ENCODE measurements at places on chromosomes 4 and X.
A peak's percentile ranks its signal among the peaks of the same experiment; 100 is the strongest.

DNA sequence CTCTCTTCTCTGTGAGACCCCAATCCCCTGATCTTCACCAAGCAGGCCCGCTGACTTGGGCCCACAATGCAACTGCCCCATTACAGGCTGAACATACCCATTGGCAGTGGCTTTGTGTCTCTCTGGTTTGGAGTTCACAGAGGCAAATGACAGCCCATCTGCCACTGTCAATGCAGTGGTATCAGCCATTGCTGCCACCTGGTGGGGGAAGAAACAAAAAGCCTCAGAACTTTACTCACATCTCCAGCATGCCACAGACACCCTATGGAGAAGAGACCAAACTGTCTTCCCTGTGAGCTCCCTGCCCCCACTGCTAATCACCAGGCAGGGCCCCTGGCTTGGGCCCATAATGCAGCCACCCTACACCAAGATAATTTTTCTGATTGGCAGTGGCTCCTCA is 729.3 kb upstream of the ACTRT1 start:
- peak; percentile 17 for DNase-seq

GRCh38 chrX:49912861-49913260 is 9.5 kb upstream of the CLCN5 start:
- no peak for DNase-seq

DNA sequence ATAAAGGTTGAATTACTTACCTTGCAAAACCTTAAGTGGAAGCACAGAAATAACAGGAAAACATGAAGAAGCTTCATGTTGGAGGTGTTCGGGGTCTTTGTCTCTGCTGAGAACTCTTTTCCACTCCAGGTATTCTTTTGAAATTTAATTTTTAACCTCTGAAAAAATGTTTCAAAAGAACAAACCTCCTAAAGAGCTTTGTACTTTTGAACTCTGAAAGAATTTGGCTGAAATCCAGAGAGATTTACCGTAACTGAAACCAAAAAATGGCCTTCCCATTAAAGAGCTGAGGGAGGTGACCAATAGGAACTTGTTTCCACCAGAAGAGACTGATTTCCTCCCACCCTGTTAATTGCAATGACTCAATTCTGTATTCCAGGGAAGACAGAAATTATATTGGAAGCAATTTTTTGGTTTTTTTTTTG is at the start of gene CFI:
TSS of gene CFI (minus strand) at position 105 of the 425 bp plus-strand sequence. CDS start at position 77, 28 bp downstream.
- no peak for DNase-seq

DNA sequence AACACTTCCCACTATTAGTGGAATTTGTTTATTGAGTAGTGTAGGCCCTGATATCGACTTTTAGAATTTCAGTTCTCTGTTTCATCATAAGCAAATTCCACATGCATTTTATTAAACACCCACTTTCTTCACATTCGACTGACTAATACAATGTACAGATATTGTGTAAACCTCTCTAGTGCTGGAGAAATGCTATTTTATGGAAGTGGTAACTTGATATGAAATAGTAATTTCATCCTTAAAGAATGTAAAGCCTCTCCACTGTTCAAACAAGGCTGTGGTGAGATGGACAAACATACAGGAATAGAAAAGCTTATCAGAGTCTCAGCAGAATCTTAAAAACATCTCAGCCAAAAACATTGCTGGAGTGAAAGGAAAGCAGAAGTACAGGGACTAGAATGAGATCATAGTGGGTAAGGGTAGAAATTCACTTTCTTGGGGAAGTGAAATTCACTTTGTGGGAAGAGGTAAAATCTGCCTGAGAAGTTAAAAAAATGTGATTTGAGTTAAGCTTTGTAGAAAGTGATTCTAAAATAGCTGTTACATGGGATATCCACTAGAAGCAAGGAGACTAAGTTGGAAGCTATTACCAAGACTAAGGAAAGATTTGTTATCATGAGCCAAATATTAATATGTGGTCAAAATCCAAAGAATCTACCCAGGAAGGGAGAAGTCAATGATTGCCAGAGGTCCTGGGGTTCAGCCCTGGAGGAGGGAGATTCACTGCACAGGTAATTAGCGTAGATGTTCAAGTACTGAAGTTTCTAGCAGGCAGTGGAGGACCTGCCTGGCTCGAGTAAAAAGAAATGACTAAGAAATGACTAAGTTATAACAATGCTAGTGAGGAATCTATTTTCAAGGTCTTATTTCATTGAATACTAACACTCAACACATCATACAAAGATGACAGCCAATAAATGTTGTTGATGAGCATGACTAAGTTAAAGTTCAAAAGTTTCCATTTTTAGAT is 398.3 kb upstream of the FAM47C start:
- no peak for DNase-seq

DNA sequence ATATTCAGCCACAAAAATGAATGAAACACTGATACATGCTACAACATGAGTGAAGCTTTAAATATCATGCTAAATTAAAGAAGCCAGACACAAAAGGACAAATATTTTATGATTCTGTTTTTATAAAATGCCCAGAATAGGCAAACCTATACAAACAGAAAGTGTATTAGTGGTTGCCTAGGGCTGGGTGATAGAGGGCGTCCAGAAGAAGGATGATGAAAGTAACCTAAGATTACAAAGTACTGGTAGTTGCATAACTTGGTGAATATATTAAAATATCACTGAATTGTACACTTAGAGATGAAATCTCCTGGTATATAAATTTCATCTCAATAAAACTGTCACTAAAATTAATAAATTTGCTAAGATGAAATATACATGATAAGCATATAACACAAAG is 67.5 kb downstream of the FBXW7 start:
- no peak for DNase-seq

DNA sequence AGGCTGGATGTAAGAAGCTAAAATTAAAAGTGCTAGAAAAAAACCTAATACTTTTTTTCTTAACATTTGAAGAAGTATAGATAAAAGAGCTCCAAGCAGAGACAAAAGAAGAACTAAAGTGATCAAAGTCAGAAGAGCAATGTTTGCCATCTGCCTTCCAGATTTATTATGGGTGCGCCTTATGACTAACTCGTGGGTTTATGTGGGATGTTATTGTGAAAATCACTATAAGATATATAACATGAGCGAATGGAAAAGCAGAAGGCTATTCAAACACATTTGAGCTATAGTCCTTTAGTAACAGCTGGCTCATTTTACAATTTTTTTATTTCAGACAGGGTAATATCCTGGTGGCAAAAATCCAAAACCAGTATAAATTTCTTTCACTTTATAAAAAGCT is 1040.7 kb downstream of the RAPGEF2 start:
- DNase-seq, result no peak

All from NCI-H2081 (cell line).